Activated CD8-positive, alpha-beta T cell treated with anti-CD3 and anti-CD28 coated beads, Interleukin-2, amount 10 ng/mL, durations not matched to agents 7 days and 5 days (primary cell): ENCODE measurements at places on chromosomes 5 and 9. TPM values are rescaled to one million over a fixed set of nuclear protein-coding genes. Genes with fewer than 3 reads are reported as not detected.
A peak's percentile ranks its signal among the peaks of the same experiment; 100 is the strongest.

DNA sequence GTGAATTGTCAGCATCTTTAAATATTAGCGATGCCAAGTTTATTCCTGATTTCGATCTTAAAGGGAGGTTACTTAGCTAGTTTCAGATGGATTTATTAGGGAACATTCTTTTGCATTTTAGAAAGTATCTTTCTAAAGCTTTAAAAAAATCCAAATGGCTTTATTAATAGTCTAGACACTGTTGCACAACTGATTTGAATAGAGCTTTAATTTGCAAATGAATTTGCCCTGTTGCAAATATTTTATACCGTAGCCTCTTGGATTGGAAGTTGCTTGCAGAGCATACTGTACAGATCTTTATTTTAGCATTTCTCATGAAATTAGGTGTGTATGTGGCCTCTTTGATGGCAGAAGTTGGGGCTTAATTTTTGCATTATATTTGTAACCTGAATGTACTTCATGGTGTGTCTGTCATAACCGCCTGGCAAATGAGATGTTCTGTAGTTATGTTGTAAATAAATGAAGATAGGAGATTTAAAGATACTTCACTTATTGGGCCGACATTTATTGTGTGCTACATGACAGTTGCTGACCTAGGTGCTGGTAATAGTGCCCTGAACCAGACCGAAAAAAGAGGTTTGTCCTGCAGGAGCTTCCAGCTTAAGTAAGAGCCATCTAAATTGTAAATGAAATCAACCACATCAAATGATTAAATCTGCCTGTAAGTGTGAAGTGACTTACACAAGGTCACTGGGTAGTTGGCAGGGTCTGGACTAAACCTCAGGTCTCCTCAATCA is 1.8 kb downstream of the TCERG1 start:
- no peak for DNase-seq

GRCh38 chr9:126454215-126454614 is 127.6 kb downstream of the MVB12B start:
- no peak for DNase-seq

- peak; percentile 75 for DNase-seq
Measured at GRCh38 chr5:42993516-42994245, 46.4 kb downstream of the ANXA2R start.

GPX8 gene
- total RNA-seq = not detected

DNA sequence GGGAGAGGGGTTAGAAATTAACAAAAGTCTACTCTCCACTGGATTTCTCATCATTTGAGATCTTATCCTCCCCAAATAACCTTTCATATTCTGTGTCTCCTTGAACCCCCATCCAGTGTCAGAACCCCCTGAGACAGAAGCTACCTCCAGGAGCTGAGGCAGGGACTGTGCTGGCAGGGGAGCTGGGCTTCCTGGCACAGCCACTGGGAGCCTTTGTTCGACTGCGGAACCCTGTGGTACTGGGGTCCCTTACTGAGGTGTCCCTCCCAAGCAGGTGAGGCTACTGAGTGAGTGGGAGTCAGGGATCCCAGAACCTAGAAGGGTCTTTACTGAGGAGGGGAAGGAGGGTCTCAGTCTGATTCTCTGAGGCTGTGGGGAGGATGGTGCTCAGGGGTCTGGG is 1.9 kb downstream of the SLC4A9 start:
- no peak for DNase-seq

- DNase-seq = no peak
Measured at GRCh38 chr9:123616707-123617106, 260.7 kb downstream of the CRB2 start.

GRCh38 chr5:60856066-60856465 is 12.0 kb upstream of the ELOVL7 start:
- no peak for DNase-seq

PCDHGB1 gene
- not detected for total RNA-seq

DNA sequence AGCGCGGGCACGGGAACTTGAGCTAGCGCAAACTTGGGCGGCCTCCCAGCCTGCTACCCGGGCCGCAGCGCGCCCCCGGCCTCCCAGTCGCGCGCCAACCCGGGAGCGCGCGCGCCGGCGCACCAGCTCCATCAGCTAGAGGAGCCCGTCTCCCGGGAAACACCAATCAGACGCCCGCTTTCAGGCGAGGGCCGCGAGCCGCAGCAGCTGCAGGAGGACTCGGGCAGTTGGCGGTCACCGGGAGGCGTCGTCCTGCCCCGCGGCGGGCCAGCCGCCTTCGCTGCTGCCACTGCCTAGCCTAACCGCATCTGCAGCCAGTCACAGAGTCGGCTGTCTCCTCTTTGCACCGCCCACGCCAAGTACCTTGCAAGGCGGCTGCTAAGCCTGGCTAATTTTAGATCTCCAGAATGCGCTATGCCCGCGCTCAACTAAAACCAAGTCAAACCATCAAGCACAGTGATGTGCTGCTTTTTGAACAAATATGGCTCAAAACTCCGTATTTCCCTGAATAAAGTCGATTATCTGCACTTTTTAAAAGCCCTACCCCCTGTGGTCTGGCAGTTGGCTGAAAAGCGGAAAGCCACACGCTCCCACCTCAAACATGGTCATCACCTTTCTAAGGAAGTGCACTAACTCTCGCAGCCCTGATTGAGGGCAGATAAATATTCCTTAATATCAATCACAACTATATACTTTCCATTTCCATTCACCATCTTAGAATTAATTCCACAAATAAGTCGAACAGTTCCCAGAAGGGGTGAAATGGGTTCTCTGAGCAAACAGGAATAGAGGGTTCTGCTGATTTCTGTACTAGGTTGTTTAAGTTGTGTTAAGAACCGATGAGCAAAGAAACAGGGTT is 221.8 kb downstream of the MEF2C start:
- DNase-seq = peak; percentile 45

IL33 gene
- total RNA-seq = not detected

DNA sequence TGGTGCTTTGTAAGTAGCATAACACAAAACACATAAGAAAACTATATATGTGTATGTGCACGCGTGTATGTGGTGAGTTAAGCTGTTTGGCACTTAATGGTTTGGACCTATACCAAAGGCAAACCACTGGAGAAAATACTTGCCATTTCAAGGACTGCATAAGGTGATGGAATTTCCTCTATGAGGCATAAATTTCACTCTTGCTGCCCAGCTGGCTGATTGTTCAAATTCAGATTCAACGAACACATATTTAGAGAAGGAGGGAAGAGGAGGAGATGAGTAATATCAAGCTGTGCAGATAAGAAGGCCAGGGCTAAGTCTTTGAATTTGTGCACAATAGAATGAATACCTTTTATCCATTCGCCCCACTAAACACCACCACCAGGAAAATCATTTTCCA is 470.6 kb upstream of the MPDZ start:
- DNase-seq = no peak

GRCh38 chr5:53430618-53431252 is 49.7 kb upstream of the FST start:
- DNase-seq = no peak

DNA sequence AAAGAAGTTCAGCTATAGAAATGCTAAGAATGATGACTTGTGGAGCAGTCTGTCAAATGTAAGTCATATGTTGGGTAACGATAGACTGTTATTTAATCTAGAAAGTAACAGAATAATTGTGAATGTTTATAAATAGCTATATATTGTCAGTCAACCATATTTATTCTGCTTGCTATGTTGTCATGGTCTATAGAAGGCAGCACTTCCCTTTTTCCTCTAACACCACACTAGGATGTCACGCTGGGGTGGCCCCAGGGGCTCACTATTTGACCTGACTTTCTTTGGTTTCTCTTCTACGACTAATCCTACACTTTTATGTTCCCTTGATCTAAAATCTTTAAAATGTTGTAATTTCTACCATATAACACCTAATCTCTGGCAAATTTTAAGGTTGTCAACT is 20.5 kb downstream of the ERAP2 start:
- no peak for DNase-seq

DNA sequence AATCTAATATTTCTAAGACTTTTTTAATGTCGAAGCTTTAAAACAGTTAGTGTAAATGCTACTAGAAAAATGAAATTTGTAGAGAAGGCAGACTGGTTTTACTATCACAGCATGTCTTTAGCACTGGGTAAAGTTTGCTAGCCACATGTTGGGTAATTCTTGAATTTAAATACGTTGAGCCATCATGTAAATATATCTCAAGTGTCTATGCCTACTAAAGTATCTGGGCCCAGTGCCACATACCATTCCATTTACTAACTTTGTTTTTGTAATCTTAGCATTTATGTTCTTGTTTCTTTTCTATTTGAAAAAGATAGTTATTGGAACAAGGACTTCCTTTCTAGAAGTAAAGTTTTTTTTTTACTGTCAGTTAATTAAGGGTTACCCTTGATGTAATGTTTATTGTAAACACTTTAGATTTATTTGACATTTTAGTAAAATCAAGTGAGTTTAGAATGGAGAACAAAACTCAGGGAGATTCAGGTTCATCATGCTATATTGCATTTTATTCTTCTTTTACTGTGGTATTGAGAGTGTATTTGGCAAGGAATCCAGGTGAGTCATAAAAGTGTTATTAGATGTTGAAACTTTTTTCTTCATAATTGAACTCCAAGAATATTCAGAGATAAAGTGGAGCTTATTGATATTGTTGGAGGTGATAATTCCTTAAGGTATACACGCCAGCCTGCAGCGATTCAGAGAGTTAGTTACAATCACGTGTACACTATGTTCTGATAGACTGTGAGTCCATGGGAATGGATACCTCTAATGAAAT is 182.4 kb downstream of the CCDC171 start:
- no peak for DNase-seq

SEMA6A gene
- not detected for total RNA-seq

HTR4 gene
- total RNA-seq = not detected

CCNG1 gene
- total RNA-seq = 129 TPM

- no peak for DNase-seq
Measured at GRCh38 chr5:107604990-107605389, 65.7 kb downstream of the EFNA5 start.

IRF1 gene
- total RNA-seq = 221 TPM

- DNase-seq = no peak
Measured at GRCh38 chr9:127915325-127915752, 1.5 kb downstream of the ST6GALNAC4 start.

GRCh38 chr5:148979083-148979723 is 83.7 kb downstream of the SH3TC2 start:
- DNase-seq = no peak

- no peak for DNase-seq
Measured at GRCh38 chr9:8762479-8763085, 963.0 kb upstream of the DMAC1 start.

TMOD1 gene
- total RNA-seq = 0.29 TPM

SMC2 gene
- 81.7 TPM for total RNA-seq

GRCh38 chr5:67998709-67999261 is 216.8 kb upstream of the PIK3R1 start:
- no peak for DNase-seq

ANKRD31 gene
- 0.23 TPM for total RNA-seq

TAF11L10 gene
- total RNA-seq = not detected

GDNF gene
- not detected for total RNA-seq

LRRC19 gene
- total RNA-seq = not detected

GRCh38 chr9:131739133-131739958 is 530 bp downstream of the RAPGEF1 start:
- DNase-seq = peak; percentile 60

PDLIM7 gene
- 62.5 TPM for total RNA-seq

DNA sequence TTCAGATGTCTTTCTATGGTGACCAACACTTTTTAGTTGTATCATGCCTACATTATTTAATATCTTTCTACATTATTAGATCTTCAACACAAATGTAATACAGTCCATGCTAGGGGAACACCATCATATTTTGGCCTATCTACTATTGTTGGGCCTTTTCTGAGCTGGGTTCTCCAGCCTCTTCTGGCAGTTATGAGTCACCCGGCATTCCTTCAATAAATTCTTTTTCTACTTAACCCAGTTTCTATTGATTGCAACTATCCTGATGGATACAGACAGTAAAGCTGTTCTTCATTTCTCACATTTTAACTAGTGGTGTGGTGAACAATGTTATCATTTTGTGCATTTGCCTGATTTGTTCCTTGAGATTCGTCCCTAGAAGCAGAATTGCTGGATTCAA is 529.3 kb downstream of the BNC2 start:
- DNase-seq = no peak

GABRA6 gene
- total RNA-seq = not detected

DNA sequence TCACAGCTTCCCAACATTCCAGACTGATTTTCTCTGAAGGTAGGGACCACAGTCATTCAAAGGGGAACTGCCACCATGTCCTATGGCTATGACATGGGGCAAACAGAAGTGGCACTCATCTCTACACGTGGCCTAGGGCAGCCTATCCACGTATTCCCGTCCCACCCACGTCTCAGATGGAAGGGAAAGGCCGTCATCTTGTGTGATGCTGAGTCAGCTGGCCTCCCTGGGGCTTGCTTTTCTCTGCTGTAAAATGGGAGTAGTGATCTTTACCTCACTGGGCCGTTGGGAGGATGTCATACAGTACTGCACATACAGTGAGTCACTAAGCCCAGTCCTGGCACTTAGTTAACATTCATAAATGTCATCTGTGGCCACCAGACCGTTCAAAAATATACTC is 72.3 kb downstream of the RAPGEF1 start:
- DNase-seq = peak; percentile 63

GRCh38 chr5:138316355-138316754 is 15.2 kb downstream of the CDC25C start:
- DNase-seq = no peak

DNA sequence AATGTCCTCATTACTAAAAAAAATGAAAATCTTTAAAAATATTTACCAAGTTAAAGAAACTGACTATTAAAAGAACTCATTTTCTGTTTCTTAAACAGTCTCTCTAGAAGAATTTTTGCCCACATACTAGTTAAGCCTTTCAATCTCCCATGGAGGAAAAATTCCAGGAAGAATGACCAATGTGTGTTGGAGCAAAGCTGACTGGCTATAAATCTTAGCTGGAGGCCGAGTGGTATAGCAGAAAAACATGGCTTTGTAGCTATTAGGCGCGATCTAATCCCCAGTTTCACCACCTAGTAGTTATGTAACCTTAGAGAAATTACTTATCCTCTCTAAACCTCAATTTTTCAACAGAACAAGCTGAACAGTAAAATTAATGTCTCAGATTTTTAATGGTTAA is 135.5 kb upstream of the PRLR start:
- DNase-seq = no peak

GRCh38 chr5:17896605-17897004 is 262.3 kb downstream of the TAF11L14 start:
- DNase-seq = no peak

SPTLC1 gene
- 47.7 TPM for total RNA-seq

ALDH1B1 gene
- total RNA-seq = 14.7 TPM

- no peak for DNase-seq
Measured at GRCh38 chr5:91283326-91283725, 99.8 kb downstream of the ARRDC3 start.
